ENCODE measurements at places on chromosomes 2 and 18.

DNA sequence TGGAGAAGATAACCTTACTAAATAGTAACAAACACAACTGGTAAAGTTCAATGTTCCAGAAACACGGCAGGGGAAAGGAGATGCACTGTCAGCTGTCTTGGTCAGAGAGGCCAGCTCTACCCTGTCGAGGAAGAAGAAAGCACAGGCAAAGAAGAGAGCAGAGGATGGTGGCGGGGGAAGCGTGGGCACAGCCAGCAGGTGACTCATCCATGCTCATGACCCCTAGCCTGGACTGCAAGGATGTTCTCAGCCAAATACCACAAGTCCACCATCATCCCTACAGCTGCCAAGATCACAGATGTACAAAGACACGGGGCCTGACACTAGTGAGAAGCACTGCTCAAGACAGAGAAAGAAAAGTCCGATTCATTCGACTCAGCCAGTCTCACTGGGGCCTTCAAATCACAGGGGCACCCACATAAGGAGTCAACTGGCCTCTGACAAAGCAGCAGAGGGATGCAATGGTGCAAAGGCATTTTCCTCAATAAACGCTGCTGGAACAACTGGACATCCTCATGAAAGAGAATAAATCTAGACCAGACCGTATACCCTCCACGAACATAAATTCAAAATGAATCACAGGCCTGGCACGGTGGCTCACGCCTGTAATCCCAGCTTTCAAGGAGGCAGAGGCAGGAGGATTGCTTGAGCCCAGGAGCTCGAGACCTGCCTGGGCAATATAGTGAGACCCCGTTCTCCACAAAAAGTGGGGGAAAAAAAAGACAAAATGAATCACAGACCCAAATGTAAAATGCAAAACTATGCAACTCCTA lies 5.6 kb downstream of the DTYMK start:
- DNase-seq = peak; percentile 97

GRCh38 chr2:2640818-2641217 lies 309.7 kb upstream of the MYT1L start:
- no peak for DNase-seq

GRCh38 chr2:24893934-24894333 lies 26.1 kb downstream of the ADCY3 start:
- peak; percentile 43 for DNase-seq

DNA sequence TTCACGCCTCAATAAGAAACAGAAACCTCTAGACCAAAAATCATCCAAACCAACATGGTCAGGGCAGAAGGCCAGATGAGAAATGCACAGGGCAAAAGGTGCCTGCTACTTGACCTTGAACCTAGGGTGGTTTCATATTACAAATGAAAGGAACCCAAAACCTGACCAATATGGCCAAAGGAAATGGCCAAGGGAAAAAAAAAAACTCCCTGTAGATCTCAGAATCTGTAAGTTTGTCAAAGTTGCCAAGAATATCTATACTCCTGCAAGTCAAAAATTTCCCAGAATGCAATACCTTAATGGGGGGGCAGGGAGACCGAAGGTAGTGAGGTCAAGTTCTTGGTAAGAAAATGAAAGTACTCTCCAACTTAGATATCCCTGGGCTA lies 47.2 kb downstream of the HIBCH start:
- DNase-seq = no peak

DNA sequence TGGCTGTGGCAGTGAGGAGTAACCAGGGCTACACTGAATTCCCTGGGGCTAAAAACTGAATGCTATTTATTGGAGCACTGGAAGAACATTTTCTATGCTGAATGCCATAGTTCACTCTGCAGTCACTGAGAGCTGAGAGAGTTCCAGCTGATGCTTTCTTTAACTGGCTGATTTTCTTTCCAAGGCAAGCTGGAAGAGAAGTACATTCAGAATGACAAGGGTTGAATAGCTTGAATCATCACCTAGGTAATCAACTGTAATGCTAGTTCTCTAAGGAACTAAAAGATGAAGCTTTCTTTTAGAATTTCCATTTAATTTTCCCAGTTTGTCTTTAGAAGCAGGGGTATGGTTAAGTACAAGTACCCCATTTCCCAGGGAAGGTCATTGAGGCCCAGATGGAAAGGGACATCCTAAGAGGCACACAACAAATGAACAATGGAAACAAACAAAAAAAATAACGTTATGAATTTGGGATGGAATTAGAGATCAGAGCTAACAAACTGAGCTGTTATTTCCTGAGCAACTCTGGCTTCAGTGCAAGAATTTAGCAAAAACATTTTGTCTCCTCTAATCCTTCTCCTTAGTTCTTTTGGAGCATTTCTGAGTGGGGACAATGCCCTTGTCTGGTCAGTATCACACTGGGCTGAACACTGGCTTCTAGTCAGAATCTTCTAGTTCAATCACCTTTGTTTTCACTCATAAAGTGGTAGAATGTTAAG lies 132.8 kb upstream of the REG3A start:
- DNase-seq = no peak
